ENCODE measurements at places on chromosomes 13 and 19.

GRCh38 chr19:9877780-9878510, 42.8 kb downstream of the PIN1 start:
- no peak for DNase-seq

DNA sequence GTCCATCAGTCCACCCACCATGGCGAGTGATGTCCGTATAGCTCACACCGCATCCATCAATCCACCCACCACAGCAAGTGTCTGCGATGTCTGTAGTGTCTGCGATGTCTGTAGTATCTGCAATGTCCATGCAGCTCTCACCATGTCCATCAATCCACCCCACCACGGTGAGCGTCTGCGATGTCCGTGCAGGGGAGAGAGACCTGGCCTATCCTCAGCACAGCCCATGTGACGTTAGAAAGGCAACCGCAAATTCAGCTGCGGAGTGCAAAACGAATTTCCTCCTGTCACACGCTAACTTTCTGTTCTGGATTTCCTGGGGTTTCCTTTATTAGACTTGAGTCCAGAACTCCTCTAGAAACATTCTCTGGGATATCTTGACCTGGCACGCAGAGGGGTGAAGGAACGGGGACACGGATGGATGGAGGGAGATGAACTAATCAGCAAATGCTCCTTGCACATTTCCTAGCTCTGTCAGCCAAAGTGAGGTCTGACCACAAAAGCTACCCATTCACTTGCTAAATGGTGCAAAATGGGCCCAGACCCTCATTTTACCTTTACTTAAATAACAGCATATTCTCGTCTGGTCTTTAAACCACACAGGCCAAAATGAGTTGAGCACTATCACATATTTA, 18.3 kb downstream of the RASA3 start:
- DNase-seq: no peak

DNA sequence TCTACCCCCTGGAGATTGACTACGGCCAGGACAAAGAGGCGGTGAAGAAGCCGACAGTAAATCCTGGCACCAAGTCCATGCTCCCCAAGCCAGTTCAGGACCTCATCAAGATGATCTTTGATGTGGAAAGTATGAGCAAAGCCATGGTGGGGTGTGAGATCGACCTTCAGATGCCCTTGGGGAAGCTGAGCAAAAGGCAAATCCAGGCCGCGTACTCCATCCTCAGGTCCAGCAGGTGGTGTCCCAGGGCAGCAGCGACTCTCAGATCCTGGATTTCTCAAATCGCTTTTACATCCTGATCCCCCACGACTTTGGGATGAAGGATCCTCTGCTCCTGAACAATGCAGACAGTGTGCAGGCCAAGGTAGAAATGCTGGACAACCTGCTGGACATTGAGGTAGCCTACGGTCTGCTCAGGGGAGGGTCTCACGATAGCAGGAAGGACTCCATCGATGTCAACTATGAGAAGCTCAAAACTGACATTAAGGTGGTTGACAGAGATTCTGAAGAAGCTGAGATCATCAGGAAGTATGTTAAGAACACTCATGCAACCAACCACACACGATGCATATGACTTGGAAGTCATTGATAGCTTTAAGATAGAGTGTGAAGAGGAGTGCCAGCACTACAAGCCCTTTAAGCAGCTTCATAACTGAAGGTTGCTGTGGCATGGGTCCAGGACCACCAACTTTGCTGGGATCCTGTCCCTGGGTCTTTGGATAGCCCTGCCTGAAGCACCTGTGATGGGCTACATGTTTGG, 24.0 kb upstream of the ANKRD10 start:
- DNase-seq: no peak

GRCh38 chr13:22866221-22866620, 314.6 kb upstream of the SGCG start:
- DNase-seq: no peak

GRCh38 chr19:19120308-19121231, 17.7 kb downstream of the TMEM161A start:
- no peak for DNase-seq

DNA sequence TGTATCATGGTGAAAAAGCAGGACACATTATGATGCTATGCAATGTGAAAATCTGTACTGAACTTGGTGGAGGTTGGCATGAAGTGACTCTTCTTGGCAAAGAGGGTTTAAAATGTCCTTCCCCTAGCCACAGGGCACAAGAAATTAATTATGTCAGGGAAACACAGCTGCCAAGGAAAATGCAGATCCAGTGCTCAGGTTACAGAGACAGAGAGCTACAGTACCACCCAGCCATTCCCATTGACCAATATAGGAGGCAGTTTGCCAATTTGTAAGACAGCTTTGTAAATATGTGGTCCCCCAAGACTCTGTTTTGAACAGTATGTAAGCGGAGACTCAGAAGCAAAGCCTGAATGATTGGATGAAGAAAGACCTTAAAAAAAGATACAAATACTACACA, 69.4 kb upstream of the KLF12 start:
- no peak for DNase-seq

DNA sequence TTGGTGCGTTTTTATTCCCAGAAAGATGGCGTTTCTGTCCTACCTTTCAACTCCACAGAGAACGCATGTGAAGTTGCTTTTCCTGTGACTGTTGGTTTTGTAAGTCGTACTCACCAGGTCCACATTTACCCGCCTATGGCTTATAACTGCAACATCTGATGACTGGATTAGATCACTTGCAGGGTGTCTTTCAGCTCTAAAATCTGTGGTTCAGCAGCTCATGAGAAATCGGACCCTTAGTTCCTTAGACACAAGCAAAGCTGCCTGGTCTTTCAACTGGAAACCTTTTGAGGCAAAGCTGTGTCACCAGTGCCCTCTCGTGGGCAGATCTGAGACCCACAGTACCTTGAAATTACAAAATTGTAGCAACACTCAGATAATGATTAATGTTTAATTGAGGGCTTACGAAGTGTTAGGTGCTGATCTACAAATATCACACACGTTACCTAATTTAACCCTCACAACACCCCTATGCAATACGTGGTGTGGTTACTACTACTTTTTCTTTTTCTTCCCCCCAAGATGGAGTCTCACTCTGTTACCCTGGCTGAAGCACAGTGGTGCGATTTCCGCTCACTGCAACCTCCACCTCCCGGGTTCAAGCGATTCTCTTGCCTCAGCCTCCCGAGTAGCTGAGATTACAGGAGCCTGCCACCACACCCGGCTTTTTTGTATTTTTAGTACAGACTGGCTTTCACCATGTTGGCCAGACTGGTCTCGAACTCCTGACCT, 65.4 kb downstream of the RUBCNL start:
- DNase-seq: peak; percentile 49

GRCh38 chr13:94419925-94420305, 59.6 kb downstream of the DCT start:
- no peak for DNase-seq

DNA sequence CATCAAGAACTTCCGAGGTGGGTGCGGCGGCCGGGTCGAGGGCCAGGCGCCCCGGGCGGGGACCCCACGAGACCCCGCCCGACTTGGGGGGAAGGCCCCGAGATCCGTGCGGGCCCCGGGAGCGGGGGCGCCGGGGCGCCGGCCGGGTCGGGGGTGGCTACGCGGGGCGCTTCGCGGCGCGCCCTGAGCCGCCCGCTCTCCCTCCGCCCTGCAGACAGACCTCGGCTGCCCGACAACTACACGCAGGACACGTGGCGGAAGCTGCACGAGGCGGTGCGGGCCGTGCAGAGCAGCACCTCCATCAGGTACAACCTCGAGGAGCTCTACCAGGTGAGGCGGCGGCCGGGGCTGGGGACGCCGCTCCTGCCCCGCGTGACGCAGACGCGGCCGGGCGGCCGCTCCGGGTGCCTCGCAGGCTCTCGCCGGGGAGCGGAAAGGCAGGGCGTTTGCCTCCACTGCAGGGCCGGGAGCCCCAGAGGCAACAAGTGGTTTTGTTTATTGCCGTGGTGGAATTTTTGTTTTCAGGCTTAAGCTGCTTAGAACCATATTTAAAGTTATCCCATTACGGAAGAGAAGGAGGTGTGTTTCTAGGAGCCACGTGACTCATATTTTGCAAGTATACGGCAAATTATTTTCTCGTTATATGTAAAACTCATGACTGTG, 477 bp downstream of the CUL4A start:
- peak; percentile 64 for DNase-seq

DNA sequence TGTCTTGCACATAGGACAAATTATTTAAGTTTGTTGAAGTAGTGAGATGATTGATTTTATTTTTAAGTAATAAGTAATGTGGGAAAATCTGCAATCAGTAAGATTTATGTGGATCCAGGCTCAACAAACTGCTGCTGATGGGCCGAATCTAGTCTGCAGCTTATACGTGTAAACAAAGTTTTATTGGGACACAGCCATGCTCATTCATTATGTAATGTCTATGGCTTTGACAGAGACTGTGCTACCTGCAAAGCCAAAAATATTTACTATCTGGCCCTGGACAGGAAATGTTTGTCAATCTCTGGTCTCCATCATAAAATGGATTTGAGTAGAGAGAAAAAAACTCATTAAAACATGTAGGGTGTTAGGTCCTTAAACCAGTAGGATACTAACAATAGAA, 728.0 kb downstream of the GPC5 start:
- DNase-seq: no peak

GRCh38 chr13:76741046-76741445, 145.2 kb downstream of the KCTD12 start:
- no peak for DNase-seq
